ENCODE measurements at places on chromosomes 2 and 18. TPM values are rescaled to one million over a fixed set of nuclear protein-coding genes. Genes with fewer than 3 reads are reported as not detected.

DNA sequence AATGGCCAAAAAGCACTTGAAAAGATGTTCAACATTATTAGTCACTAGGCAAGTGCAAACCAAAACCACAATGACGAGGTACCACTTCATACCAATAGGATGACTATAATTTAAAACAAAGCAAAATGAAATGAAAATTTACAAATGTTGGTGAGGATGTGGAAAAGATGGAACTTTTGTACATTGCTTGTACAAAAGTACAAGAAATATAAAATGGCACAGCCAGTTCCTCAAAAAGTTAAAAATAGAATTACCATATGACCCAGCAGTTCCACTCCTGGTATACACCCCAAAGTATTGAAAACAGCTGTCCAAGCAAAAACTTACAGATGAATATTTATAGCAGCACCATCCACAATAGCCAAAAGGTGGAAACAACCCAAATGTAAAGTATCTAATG lies 107.8 kb upstream of the XPO1 start:
- no peak for DNase-seq

GRCh38 chr2:176960736-176961520 lies 251.7 kb upstream of the HNRNPA3 start:
- DNase-seq = no peak

DNA sequence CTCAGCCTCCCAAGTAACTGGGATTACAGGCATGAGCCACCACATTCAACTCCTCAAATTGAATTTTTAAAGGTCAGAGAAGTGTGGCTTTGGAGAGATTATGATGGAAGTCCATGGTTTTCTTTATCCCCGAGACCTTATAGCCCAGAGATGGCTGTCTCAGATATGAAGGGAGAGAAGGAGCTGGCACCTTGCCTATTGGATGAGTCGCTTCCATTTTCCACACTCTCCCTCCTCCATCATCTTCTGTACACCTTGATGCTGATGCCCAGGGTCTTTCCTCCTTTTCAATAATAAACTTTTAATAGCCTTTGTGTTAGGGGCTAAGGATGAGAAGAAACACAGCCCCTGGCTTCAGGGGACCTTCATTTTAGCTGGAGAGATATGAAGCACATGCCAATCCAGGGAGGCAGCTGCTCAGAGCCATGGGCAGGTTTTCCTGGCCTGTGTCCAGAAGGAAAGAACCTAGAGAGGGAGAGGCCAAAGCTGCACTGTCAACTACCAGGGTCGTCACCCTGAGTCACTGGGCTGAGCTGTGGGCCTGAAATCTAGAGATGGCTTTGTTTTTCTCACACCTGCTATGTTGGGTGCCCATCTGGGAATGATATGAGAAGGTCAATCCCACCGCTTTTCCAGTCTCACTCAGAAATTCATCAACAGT lies 146.0 kb upstream of the SERTAD2 start:
- no peak for DNase-seq

GRCh38 chr2:133966720-133967304 lies 287.1 kb upstream of the MGAT5 start:
- no peak for DNase-seq

DNA sequence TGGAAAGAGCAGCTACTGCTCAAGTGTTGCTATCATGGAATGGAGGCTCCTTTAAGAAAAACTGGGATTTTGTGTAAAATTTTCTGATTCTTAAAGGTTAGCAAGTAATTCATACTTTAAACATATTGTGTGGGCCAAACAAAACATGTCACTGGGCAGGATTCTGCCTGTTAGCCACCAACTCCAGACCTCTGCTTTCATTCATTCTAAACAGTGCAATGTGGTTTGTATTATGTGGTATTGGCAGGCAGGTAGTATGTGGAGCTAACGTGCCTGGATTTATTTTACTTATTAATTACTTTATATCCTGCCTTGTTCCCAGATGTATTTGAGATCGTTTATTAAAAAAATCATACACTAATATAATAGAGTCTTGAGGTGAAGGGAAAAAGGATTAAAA lies 1521.3 kb upstream of the ACVR2A start:
- no peak for DNase-seq

- no peak for DNase-seq
Observed at GRCh38 chr2:59301466-59302402, 1060.6 kb upstream of the FANCL start.

DNA sequence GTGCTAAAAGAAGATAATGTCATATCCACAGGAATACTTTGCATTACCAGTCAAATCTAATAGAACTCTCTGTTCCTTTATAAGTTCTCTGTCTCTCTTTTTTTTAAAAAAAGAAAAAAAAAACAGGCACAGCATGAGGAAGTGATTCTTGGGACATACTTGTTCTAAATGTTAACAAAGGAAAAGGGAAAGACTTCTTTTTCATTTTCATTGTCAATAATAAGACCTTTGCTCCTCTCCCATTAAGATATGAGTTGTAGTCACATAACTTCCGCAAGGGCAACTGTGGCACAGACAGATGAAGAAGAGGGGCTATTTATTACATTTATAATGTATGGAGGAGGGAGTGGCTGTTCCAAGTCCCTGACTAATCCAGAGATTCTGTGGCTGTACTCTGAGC lies 4.7 kb downstream of the CD302 start:
- no peak for DNase-seq

DNA sequence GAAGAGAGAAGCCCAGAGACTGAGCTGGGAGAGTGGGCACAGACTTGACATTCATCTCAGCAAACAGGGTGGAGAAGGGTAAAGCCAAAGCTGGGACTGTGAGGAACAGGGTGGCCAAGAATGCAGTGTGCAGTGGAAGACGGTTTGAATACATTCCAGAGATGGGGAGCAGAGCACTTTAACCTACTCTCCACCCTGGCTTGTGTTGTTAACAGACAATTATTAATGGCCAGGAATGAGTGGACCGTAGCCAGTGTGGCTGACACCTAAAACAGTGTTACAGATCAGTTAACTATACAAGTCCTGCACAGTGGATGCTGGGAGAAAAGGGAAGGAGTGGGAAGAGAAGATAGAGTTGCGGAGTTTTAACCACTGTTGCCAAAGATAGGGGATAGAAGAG lies 7.4 kb upstream of the NAB1 start:
- no peak for DNase-seq

DNA sequence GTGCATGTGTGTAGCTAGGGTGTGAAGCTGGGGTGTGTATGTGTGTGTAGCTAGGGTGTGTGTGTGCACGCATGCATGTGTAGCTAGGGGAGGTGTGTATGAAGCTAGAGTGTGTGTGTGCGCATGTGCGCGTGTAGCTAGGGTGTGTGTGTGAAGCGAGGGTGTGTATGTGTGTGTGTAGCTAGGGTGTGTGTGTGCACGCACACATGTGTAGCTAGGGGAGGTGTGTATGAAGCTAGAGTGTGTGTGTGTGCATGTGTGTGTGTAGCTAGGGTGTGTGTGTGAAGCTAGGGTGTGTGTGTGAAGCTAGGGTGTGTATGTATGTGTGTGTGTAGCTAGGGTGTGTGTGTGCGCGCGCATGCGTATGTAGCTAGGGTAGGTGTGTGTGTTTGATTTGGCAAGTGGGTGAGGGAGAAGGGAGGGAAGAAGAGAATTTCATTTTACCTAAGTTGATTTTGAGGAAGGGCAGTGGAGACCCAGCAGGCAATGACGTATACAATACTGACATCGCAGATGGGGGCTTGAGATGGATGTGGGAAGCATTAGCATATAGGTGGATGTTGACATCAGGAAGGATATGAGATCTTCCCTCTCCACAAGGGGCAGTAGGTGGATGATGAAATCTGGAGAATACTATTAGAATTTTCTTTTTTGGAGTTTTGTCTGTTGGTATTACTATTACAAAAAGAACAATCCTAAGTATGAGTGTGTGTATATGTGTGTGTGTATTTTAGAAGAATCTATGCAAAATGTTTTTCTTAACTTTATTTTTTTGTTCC lies 70.7 kb downstream of the PRELID3A start:
- no peak for DNase-seq

DNA sequence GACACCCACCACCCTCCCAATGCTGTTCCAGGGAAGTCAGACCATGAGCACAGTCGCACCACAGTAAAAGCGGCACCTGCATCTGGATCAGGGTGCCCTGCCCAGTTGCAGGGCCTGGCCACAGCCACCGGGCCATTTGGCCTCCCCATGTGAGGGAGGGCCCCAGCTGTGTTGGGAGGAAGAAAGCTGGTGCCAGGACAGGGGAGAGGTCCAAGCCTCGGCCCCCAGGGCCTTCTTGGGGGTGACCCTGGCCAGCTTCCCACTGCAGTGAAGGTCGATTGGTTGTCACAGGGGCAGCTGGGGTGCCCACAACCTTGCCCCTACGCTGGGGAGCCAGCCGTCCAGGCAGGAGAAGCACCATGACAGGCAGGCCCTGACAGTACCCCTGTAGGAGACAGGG lies 183.2 kb upstream of the RAB6C start:
- no peak for DNase-seq

DNA sequence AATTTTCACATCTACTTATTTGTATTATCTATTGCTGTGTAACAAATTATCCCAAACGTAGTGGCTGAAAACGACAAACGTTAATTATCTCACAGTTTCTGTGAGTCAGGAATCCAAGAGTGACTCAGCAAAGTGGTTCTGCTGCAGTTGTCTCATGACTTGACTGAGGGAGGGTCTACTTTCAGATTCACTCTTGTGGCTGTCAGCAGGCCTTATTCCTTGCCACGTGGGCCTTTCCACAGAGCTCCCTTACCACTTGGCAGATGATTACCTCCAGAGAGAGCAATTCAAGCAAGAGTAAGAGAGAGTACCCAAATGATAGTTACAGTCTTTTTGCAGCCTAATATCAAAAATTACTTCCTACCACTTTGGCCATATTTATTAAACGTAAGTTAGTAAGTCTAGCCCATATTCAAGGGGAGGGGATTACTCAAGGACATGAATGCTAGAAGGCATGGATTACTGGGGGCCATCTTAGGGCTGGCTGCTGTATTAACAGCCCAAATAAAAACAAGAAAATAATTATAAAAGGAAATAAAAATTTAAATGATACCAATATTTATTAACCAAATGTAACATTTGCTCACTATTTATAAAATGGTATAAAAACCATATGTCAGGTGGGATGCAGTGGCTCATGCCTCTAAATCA lies 48.7 kb upstream of the NBEAL1 start:
- DNase-seq = no peak

GRCh38 chr2:160816916-160817499 lies 323.4 kb upstream of the RBMS1 start:
- no peak for DNase-seq

GRCh38 chr2:75606761-75607399 lies 39.7 kb upstream of the MRPL19 start:
- no peak for DNase-seq

DNA sequence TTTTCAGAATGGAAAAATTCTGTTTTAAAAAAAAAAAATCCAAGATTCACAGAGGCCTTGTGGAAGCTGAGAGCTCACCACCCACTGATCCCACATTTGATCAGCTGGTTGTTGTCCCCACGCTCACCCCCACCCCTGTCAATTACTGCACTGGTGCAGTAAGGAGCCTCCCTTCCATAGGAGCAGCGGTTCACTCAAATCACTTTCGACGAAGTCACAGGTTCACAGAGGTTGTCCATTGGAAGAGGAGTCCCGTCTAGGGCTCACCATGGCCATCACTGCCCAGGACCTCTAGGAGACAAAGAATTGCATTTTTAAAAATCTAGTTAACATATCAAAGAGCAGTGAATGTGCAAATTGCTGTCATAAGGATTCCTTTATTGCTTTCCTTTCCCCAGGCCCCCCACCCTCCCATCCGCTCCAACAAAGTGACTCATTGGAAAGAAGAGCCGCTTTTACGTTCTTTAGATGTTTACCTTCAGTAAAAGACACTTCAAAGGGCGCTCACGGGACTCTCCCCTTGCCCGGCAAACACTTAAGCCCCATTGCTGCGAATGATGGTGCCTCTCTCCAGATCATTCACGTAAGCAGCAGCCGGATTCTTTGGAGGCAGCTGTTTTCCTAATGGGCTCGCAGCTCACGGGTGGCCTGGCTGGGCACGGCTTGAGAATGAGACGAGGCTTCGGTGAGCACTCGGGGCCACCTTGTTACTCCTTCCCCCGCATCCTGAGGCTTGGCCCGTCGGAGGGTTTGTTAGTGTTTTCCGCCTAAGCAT lies 165.5 kb upstream of the SALL3 start:
- DNase-seq = peak; percentile 79

- no peak for DNase-seq
Observed at GRCh38 chr2:180983468-180984242, 3.2 kb downstream of the UBE2E3 start.

DNA sequence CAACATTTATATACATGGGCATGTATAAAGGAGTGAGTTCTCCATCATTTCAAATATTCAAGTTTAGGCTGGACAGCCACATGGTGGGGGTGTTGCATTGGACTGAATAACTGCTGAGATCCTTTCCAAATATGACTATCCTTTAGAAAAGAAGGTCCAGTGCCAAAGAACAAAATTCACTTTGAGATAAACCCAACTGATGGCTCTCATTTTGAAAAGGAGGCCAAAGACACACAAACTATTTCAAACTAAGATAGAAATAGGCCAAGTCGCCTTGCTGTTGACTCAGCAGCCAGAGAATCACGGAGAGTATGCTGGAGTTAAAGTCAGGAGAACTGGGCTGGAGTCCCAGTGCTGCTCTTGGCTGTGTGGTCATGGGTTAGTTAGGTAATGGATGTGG lies 204.5 kb upstream of the LRATD1 start:
- no peak for DNase-seq

GRCh38 chr2:160390544-160391455 lies 102.8 kb downstream of the RBMS1 start:
- no peak for DNase-seq

GRCh38 chr2:174957050-174957449 lies 48.1 kb downstream of the CHN1 start:
- no peak for DNase-seq

DNA sequence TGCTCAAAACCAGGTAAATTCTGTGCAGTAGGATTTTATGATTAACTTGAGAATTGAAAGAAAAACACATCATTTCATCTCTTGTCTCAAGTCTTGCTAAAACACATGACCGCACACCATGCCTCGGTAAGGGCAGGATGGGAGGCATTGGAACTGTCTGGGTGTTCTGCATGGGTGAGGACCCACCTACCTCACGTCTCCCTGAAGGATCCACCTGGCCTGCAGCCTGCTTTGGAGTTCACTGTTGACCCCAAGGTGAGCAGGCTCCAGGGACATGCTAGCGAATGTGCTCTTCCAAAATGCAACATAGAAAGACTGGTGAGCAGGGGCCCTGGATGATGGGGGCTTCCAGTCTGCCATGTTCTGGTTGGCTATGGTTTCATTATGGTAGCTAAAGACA lies 131.5 kb downstream of the NCK2 start:
- DNase-seq = no peak

The GKN1 gene
- not detected for total RNA-seq

The EMILIN1 gene
- total RNA-seq = 323 TPM

The NEB gene
- 1.8 TPM for total RNA-seq

The POTEE gene
- 0.38 TPM for total RNA-seq

The HOXD13 gene
- total RNA-seq = not detected

The RND3 gene
- total RNA-seq = 100 TPM

The DNAJC27 gene
- total RNA-seq = 5.6 TPM

The SPC25 gene
- total RNA-seq = not detected

The ALPP gene
- not detected for total RNA-seq

The WDR75 gene
- 28.3 TPM for total RNA-seq

The ARHGAP15 gene
- 12.0 TPM for total RNA-seq

The TTN gene
- 6.4 TPM for total RNA-seq

The ATAD2B gene
- total RNA-seq = 28.8 TPM

The MOGAT1 gene
- total RNA-seq = not detected

The TMEM163 gene
- total RNA-seq = 0.19 TPM

The C2orf78 gene
- total RNA-seq = not detected

The C2orf92 gene
- total RNA-seq = 5.1 TPM

The LMAN2L gene
- total RNA-seq = 14.5 TPM
